ENCODE measurements at places on chromosomes 5 and 9.

DNA sequence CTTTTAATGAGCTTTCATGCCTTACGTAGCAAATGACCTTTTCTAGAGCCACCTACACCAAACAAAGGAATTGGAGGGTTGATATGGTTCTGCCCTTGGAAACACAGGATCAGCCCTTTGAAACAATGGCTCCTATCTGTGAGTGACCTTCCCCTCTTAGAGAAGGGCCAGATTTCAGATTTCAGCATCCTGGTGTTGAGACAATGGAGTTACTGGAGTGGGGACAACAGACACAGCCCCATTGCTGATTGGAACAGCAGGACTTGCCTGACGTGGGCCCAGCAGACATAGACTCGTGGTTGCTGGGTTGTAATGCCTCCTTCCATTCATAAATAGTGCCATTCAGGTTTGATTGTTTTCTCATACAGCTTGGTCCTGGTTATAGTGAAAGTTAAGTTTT is 96.0 kb downstream of the GALNT10 start:
- no peak for DNase-seq

DNA sequence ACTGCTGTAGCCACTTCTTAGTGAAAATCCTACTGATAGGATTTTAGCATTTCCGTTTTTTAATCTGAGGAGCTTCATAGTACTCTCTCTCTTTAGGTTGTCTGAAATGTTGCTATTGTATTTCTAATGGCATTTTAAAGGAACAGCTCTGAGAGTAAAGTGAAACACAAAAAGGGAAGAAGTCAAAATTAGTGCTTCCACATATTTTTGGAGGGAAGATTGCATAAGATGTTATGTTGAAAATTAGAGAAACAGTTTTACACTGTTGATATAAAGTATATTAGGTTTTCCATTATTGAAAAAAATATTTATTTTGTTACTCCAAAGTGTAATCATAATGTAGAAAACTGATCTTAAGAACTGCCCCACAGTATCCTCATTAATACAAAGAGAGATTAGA is 525.1 kb downstream of the TAF11L14 start:
- DNase-seq: no peak

DNA sequence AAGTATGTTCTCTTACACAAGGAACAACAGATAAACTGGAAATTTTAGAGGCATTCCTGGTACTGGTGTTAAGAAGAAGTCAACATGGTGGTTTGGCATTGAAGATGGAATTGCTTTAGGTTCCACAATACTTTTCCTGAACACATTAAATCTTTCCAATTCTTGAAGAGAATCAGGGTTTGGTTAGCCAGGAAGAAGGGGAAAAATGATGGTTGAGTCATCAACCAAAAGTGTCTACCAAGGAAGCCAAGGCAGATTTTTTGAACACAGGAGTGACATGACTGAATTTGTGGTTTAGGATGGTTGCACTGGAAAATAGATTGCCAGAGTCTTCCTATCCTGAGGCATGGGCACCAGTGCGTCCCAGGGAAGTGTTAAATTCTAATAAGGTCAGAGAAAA is 433.4 kb downstream of the TMEM38B start:
- no peak for DNase-seq

DNA sequence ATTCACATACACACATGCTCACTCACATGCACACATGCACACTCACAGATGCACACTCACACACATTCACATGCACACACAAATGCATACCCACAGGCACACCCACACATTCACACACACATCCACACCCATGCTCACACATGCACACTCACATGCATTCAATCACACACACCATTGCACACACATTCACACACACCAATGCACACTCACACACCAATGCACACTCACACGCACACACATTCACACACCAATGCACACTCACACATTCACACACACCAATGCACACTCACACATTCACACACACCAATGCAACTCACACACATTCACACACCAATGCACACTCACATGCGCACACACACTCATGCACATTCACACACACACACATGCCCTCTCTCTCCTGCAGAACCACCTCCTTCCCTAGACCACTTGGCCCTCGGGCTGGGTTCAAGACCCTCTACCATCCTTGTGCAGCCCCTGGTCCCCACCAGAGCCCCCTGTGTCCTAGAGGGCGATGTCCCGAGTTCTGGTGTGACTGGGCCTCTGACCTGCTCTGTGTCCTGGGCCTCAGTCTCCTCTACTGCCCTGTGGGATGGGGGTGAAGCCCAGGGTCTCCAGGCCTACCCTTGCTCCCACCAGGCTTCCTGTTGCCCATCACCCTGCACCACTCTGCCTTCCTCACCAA is 139.0 kb downstream of the OLFM1 start:
- DNase-seq: no peak

DNA sequence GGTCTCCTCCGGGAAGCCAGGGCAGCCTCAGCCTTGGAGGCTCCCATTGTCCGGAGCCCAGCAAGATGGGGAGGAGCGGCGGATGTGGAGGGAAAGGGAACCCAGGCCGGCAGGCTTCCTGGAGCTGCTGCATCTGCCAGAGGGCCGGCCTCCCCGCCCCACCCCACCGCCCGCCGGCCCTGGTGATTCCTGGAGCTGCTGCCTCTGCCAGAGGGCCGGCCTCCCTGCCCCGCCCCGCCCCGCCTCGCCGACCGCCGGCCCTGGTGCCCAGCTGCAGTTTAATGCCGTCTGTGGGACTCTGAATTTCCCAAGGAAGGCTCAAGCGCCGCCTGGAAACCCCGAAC is 31.6 kb downstream of the EXD3 start:
- no peak for DNase-seq

DNA sequence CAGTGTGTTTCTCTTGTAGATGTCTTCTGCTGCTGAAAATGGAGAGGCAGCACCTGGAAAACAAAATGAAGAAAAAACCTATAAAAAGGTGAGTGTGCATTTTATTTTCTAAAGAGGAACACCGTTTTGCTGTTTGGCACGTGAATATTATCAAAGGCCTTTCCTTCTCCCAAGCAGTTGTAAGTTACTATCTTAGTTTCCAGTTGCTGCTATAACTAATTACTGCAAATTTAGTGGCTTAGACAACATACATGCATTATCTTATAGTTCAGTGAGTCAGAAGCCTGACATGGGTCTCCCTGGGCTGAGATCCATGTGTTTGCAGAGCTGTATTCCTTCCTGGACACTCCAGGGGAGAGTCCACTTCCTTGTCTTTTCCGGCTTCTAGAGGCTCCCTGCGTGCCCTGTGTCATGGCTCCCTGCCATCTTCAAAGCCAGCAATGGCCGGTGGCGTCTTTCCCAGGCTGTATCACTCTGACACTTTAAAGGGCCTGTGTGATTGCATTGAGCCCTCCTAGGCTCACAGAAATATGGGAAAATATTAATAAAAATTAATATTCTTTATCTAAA is 117.6 kb downstream of the PIP5K1B start:
- no peak for DNase-seq

DNA sequence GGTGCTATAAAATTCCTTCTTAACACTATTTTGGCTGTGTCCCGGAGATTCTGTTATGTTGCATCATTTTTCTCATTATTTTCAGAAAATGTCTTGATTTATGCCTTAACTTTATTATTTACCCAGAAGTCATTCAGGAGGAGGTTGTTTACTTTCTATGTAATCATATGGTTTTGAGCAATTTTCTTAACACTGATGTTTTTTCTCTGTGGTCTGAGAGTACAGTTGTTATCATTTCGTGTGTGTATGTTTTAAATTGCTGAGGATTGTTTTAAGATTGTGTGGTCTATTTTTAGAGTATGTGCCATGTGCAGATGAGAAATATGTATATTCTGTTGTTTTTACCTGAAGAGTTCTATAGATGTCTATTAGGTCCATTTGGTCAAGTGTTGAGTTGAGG is 498.1 kb upstream of the ZNF608 start:
- DNase-seq: no peak

- DNase-seq: no peak
Measured at GRCh38 chr5:156624686-156625085, 225.4 kb upstream of the PPP1R2B start.

GRCh38 chr5:50768634-50769033 is 102.2 kb downstream of the PARP8 start:
- DNase-seq: no peak

GRCh38 chr9:134811673-134812342 is 68.8 kb upstream of the FCN2 start:
- DNase-seq: no peak

- DNase-seq: no peak
Measured at GRCh38 chr9:112115109-112115508, 60.0 kb downstream of the SUSD1 start.

GRCh38 chr9:119137479-119137878 is 231.8 kb downstream of the BRINP1 start:
- DNase-seq: no peak

GRCh38 chr5:89265511-89266179 is 382.7 kb upstream of the MEF2C start:
- DNase-seq: no peak

GRCh38 chr5:68254810-68255209 is 39.3 kb downstream of the PIK3R1 start:
- DNase-seq: no peak

DNA sequence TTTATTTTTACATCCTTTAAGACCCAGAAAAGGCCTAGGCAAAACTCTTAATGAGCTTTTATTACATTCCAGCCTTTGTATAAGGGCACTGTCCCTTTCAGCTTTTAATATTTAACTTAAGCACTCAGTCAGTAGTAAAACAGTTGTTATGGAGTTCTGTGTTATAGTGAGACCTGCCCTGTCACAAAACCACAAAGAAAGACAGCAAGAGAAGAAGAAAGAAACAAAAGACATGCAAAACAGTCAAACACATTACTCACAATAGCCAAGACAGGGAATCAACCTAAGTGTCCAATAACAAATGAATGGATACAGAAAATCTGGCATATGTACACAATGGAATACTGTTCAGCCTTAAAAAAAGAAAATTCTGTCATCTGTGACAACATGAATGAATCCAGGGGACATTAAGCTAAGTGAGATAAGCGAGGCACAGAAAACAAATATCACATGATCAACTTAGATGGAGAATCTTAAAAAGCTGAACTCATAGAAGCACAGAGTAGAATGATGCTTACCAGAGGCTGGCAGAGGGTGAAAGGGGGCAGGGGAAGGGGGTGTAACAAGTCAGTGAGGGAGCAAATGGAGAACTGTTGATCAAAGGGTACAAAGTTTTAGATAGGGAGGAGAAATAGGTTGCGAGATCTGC is 63.8 kb upstream of the CCNG1 start:
- DNase-seq: no peak

DNA sequence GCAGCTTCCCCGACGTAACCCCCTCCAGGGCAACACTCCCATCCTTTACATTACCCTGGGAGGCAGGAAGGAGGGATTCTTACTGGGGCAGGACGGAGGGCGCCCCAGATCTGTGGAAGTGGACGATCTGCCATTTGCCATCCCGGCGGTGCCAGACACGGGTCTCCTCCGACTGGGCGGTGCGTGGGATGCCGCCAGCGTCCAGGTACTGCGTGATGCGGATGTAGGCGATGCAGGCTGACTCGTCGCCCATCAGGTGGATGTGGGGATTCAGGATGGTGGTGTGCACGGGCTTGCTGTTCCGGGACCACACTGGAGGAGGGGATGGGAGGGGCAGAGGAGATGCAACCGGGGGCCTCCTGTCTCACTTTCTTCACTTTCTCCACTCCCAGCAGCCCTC is 33.0 kb downstream of the SLC6A7 start:
- DNase-seq: no peak

DNA sequence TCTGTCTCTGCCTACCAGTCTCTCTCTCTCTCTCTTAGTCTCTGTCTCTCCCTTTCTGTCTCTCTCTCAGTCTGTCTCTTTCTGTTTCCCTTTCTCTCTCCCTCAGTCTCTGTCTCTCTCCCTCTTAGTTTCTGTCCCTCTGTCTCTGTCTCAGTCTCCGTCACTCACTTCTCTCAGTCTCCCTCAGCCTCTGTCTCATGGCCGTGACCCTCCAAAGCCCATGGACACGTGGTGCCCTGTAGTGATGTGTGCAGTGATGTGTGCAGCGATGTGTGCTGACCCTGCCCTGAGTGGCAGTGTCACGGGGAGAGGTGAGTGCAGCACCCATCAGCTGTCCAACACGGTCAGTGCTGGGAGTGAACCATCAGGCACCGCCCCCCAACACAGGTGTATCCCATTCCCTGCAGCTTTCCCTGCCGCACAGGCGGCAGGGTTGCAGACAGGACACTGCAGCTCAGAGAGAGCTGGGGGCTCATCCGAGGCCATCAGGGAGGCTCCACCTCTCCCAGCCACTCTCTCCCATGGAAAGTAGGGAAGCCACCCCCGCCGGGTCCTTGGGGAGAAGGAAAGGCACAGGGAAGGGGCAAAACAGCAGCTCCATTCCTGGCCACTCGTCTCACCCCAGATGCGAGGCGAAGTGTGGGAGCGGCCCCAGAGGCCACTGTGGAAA is 794 bp upstream of the LRRC14B start:
- DNase-seq: no peak

DNA sequence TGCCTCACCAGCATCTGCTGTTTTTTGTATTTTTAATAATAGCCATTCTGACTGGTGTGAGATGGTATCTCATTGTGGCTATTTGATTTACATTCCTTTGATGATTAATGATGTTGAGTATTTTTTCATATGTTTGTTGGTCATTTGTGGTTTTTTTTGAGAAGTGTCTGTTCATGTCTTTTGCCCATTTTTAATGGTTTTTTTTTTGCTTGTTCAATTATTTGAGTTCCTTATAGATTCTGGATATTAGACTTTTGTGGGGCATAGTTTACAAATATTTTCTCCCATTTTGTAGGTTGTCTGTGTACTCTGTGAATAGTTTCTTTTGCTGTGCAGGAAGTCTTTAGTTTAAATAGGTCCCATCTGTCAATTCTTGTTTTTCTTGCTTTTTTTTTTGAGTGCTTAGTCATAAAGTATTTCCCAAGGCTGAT is 148.1 kb downstream of the NPR3 start:
- DNase-seq: no peak

DNA sequence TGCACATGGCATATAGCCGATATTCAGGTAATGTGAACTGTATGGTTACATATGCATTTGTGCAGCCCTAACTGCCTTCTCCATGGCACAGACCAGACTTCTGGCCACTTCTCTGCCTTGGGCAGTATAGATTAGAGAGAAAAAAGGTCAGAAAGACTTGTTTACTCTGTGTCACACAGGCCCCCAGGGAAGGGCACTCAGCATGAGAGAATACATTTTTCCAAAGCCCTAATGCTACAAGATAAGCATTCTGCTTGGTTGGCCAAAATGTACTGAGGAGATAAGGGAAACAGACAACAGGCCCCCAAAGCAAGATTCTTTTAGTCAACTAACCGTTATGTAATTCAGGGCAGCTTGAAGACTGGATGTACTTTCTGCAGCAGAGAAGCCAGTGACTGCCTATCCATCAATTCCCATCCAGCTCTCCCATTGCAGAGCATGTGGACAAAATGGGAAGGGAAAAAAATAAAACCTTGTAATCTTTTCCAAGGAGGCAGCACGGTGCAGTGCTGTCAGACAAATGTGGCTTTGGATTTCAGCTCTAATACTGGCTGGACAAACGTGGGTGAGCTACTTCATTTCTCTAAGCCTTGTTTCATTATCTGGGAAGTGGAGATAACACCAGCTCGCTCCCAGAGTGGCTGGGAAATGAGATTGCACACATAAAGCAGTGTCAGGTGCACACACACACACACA is 205.9 kb downstream of the NSG2 start:
- DNase-seq: no peak

Data from anterior cingulate cortex (tissue), 58 donors.